ENCODE measurements at places on chromosomes 4 and X. TPM values are rescaled to one million over a fixed set of nuclear protein-coding genes. Genes with fewer than 3 reads are reported as not detected.

The CHM gene
- total RNA-seq: 33.0 TPM

The VCX3A gene
- total RNA-seq: not detected

The ATP1B4 gene
- 0.09 TPM for total RNA-seq

The AMMECR1 gene
- total RNA-seq: 6.7 TPM

The COL4A5 gene
- 125 TPM for total RNA-seq

The TCEAL9 gene
- total RNA-seq: 69.3 TPM

The CENPVL1 gene
- not detected for total RNA-seq

The GAGE12F gene
- not detected for total RNA-seq

The IRS4 gene
- not detected for total RNA-seq

The CT47B1 gene
- total RNA-seq: 0.69 TPM

The FAM50A gene
- total RNA-seq: 111 TPM

The HSFX3 gene
- not detected for total RNA-seq

The LRAT gene
- 4.8 TPM for total RNA-seq

The GALNT7 gene
- 34.4 TPM for total RNA-seq

The SLC7A11 gene
- 2.4 TPM for total RNA-seq

The MAGEA1 gene
- total RNA-seq: not detected

The S100P gene
- 0.64 TPM for total RNA-seq

The VCX gene
- 0.62 TPM for total RNA-seq

The PPP4R3C gene
- not detected for total RNA-seq

The DNAAF6 gene
- total RNA-seq: not detected

The CT45A3 gene
- total RNA-seq: not detected

The KLHL4 gene
- total RNA-seq: 2.1 TPM

The DCX gene
- total RNA-seq: 249 TPM

The ZFP42 gene
- not detected for total RNA-seq

The CWH43 gene
- total RNA-seq: not detected

The SLC6A14 gene
- total RNA-seq: not detected

The MAGEA12 gene
- total RNA-seq: 0.19 TPM

The TKTL2 gene
- total RNA-seq: not detected

The ADH1C gene
- total RNA-seq: 0.31 TPM

The RAB40A gene
- 1.9 TPM for total RNA-seq

The TKTL1 gene
- total RNA-seq: 2.5 TPM

The RBM47 gene
- total RNA-seq: 0.43 TPM

The PPEF2 gene
- 0.64 TPM for total RNA-seq

The SLC26A1 gene
- total RNA-seq: 0.60 TPM

The TGIF2LX gene
- total RNA-seq: not detected

The CENPE gene
- 2.6 TPM for total RNA-seq

The SLAIN2 gene
- 29.8 TPM for total RNA-seq

The PDGFRA gene
- 37.4 TPM for total RNA-seq

The NUDT10 gene
- total RNA-seq: 24.2 TPM

Measured in motor neuron (in vitro differentiated cells).